Calu3 (cell line): ENCODE measurements at places on chromosomes 5 and 9. TPM values are rescaled to one million over a fixed set of nuclear protein-coding genes. Genes with fewer than 3 reads are reported as not detected.

Gene LCN12
- total RNA-seq = 3.8 and 3.9 TPM in 2 replicates

Gene NUTM2G
- not detected in 2 replicates for total RNA-seq

Gene NMRK1
- total RNA-seq = 12.4 and 12.9 TPM in 2 replicates

Gene PRR16
- total RNA-seq = 1.5 and 2.9 TPM in 2 replicates

- DNase-seq = no peak
These were observed 32.8 kb upstream of the SPRY4 start for GRCh38 chr5:142357469-142358090.
